Stimulated activated CD4-positive, alpha-beta T cell treated with anti-CD3 and anti-CD28 coated beads, Interleukin-1b, Interleukin-23, amount 100 ng/mL, for 1 hour (primary cell): ENCODE measurements at places on chromosomes 6 and 20.

- no peak for DNase-seq
Observed at GRCh38 chr6:22157233-22157632, 139.6 kb downstream of the PRL start.

- no peak for DNase-seq
Observed at GRCh38 chr20:25254986-25255680, 7.2 kb downstream of the PYGB start.

DNA sequence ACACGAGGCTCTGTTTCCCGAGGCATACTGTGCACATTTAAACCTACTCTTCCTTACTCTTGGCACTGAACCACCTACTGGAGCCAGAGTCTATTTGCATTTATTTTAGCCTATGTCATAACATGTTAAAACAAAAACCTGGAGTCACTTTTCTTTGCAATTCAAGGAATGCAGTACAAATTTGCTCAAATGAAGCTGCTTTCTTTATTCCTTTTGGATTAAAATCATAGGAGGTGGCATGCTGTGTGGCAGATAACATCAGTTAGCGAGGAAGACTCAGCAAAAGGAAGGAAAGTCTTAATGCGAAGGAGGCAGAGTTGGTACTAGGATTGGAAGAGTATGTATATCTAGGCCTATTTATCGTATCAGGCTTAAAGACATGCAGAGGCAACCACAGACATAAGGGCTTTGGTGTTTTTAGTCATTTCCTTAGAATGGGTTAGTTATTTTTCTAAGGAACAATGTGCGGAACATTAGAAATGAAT lies 92.9 kb downstream of the SAMD3 start:
- DNase-seq: no peak

- no peak for DNase-seq
Observed at GRCh38 chr20:55790178-55790577, 215.1 kb downstream of the CBLN4 start.

DNA sequence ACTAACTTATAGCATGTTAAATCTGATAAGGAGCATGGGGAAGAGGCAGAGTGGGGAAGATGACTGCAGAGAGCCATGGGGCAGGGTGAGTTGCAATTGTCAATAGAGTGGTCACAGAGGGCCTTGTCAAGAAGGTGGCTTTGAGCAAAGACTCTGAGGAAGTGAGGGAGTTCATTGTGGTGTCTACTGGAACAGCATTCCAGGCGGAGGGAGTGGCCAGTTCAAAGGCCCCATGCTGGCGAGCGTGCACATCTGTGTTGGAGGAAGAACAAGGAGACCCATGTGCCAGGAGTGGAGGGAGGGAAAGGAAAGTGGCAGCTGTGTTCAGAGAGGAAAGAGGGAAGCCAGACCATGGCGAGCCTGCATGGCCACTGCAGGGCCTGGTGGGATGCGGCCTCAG lies 15.8 kb upstream of the GPR6 start:
- no peak for DNase-seq

- DNase-seq: no peak
Observed at GRCh38 chr6:14055541-14055940, 62.0 kb upstream of the CD83 start.

GRCh38 chr6:170274713-170275560 lies 15.9 kb downstream of the DLL1 start:
- no peak for DNase-seq

DNA sequence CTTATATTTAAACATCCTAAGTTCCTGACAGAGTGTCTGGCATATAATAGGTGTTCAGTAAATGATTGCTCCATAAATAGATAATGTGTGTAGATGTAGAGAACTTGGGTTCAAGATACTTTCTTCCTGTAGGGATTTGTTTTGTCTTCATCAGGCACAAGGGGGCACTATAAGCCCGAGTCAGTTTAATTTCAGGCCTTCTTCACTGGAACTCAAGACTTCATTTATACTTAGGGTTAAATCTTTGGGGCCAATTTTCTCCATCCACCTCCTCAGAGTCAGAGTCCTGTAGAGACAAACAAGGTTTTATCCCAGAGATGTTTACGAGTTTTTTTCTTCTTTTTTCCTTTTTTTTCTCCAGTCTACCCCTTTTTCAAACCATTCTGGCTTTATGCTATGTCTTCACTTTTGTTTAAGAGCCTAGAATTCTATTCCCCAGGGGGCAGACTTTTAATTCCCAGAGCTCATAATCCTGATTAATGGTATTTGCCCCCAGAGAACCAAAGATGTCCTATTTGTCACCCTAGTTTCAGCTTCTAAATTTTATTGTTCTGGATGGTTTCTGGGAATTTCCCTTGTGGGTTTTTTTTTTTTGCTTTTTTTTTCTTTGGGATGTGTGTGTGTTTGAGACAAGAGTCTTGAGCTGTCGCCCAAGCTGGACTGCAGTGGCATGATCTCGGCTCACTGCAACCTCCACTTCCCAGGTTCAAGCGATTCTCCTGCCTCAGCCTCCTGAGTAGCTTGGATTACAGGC lies 88.4 kb downstream of the HFE start:
- no peak for DNase-seq

DNA sequence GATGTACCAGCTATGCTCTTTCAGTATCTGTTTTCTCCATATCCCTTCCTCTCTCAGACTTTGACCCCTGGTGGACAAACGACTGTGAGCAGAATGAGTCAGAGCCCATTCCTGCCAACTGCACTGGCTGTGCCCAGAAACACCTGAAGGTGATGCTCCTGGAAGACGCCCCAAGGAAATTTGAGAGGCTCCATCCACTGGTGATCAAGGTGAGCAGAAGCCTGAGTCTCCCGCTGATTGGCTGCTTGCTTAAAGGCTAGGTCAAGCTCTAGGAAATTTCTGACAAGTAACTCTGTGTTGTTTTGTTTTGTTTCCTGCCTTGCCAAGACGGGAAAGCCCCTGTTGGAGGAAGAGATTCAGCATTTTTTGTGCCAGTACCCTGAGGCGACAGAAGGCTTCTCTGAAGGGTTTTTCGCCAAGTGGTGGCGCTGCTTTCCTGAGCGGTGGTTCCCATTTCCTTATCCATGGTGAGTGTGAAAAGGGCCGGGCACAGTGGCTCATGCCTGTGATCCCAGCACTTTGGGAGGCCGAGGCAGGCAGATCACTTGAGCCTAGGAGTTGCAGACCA lies 28.6 kb downstream of the C6orf89 start:
- peak; percentile 6 for DNase-seq

- DNase-seq: no peak
Observed at GRCh38 chr20:5719861-5720403, 30.3 kb upstream of the SHLD1 start.

DNA sequence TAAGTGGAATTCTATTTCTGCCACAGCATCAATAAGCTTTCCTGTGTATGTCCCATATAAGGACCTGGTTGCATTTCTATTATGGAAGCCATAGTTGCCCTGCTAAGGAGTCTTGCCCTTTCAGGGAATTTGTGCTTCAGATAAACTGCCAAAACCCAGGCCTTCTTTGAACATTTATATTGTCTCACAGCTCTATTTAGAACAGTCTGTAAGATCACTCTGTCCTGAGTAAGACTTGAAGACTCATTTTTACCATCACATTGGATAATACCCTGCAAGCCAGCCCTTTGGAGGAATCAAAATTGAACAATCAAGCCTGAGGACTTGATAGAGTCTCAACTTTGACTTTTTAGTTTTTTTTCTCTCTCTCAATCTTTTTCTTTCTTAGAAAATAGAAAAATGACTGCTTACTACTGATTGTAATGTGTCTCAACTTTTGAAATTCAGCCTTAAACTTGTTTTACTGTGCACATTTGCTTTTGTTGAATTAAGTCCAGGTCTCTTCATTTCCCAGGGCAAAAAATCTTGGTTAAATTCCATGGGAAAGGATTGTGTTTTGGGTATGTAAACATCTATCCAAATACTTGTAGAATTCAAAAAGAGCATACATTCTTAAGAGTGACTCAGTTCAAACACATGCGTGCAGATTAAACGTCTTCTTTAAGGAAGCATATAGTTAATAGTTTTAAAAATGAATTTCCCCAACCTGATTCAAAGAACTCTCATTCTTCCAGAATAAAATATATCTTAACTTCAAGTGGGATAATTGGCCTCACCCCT lies 91.2 kb downstream of the PLCB1 start:
- DNase-seq: no peak

GRCh38 chr20:53657732-53658131 lies 64.1 kb upstream of the ZNF217 start:
- DNase-seq: no peak

- no peak for DNase-seq
Observed at GRCh38 chr6:148829415-148830101, 82.7 kb downstream of the UST start.

GRCh38 chr6:67875877-67876383 lies 759.2 kb upstream of the ADGRB3 start:
- DNase-seq: no peak

DNA sequence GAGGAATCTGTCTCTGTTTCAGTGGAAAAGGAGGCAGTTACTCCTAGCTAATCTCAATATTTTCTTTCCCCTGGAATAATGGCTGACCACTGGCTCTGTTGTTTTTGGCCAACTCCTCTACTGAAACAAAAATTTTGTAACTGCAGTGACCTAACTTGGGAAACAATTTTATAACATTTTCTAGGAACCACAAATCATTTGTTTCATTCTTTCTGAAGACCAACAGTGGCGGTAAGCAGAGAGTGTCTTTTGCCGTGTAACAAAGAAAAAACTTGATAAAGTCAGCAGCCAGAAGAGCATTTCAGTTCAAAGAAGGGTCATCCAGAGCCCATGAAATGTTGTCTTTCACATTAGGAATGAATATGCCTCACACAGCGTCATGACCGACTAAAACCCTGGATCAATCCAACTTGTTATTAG lies 11.8 kb upstream of the BFSP1 start:
- no peak for DNase-seq

DNA sequence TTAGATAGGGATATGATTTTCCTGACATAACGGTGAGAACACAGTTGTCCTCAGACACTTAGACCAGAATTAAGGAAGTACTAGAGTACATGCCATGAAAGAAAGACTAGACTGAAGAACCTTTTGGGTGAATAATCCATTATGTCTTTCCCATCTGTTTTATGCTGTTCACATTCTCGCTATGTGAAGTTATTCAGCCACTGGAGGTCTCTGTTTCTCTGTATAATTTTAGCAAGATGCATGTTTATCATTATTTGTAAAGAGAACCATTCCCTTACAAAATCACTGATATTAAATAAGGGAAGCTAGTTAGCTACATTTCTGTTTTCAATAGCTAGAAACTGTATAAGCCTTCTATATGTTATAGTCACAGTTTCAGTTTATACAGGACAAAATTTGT lies 391.9 kb downstream of the CD109 start:
- DNase-seq: no peak

DNA sequence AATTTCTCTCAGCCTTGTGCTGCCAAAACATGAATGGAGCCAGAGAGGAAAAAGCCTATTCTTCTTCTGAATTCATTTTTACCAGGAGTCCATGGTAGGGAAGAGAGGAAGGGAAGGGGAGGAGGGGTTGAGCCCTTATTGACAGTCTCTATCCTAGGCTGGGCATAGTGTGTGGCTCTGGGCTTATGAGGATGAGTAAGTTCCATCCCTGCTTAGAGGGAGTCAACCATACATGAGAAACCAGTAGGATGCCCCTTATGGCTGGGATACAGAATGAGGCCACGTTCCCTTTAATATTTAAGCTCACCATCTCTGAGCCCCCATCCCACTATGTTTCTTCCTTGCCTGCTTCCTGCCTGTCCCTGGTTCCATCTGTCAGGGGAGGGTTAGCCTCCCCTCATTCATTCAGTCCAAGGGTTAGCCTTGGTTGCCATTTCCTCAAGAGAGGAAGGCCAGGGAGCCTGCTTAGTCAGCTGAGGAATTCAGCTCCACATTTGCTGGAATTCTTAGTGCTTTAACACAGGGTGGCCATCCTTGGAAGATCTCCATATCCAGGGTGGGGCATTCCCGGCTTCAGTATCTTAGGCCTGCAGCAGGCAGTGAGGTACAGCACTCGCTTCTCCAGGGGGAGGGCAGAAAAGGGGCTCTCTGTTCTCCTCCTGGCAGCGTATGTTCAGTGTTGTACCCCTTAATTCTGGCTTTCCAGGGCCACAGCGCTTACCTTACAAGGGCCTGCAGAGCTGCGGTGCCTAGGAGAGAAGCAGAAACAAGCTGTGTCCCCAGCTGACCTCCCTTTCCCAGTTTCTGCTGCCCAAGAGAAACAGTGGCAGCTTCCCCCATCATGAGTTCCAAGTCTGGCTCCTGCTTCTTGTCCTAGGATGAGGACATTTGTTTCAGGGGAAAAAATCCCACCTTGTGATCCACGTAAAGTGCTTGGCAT lies 12.5 kb downstream of the SIRT5 start:
- no peak for DNase-seq

GRCh38 chr6:145028144-145028818 lies 707.0 kb downstream of the EPM2A start:
- no peak for DNase-seq

DNA sequence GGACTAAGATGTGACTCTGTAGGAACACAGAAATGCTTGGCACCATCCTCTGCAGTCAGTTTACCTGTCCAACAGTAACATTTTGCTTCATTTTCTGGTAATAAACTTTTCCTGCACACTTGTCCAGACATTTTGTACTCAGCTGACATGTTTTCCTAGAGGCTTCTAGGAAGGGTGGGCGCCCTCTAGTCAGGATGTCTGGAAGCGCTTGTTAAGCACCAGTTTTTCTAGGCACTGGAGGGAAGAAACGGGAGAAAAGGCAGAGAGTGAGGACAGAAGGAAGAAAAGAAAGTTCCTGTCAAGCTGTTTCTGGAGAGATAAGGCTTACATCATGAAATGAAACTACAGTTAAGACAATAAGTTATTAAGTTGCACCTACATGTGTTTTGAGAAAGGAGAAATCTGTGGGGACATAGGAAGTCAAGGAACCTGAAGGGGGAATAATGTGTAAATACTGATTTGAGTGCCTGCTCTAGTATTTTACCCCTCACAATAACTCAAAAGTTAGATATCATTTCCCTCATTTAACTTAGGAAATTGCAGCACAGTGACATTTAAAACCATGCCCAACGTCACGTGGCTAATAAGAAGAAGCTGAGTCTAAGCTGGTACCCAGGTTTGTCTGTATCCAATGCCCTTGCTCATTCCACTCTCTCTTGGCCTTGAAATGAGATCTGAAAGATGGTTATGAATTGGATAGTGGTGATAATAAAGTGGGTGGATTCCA lies 42.7 kb upstream of the TNFRSF21 start:
- no peak for DNase-seq

- no peak for DNase-seq
Observed at GRCh38 chr6:11209906-11210305, 22.6 kb downstream of the NEDD9 start.

DNA sequence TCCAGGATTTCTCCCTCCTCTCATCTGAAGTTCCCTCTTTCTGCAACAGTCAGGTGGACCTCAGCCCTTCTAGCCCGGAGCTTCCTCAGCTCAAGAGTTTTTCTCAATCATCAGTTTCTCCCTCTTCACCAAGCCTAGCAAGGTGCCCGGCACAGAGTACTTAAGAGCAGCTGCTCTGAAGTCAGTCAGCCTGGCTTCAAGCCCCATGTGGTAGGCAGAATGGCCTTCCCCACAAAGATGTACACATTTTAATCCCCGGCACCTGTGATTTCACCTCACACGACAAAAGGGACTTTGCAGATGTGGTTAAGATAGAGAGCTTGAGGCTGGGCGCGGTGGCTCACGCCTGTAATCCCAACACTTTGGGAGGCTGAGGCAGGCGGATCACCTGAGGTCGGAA lies 15.1 kb upstream of the RBPJL start:
- no peak for DNase-seq

- DNase-seq: no peak
Observed at GRCh38 chr6:106077881-106078280, 8.3 kb upstream of the PRDM1 start.

- DNase-seq: no peak
Observed at GRCh38 chr6:7452898-7453297, 63.3 kb downstream of the RIOK1 start.

GRCh38 chr6:27777126-27777525 lies 135.1 kb downstream of the OR2B2 start:
- no peak for DNase-seq
